Neural crest cell (in vitro differentiated cells): ENCODE measurements at places on chromosomes 6 and 20. TPM values are rescaled to one million over a fixed set of nuclear protein-coding genes. Genes with fewer than 3 reads are reported as not detected.
A peak's percentile ranks its signal among the peaks of the same experiment; 100 is the strongest.

- DNase-seq: no peak
These were observed 208.0 kb downstream of the GMDS start for GRCh38 chr6:2037237-2037926.

- DNase-seq: no peak
These were observed 10.6 kb upstream of the ZNF76 start for GRCh38 chr6:35248965-35249364.

- DNase-seq: no peak
These were observed 204.2 kb downstream of the TBC1D7 start for GRCh38 chr6:13124131-13124530.

- DNase-seq: no peak
These were observed 4.5 kb upstream of the ENTPD6 start for GRCh38 chr20:25191051-25191450.

GRCh38 chr20:44028003-44028730, 113.5 kb downstream of the TOX2 start:
- DNase-seq: no peak

MOXD1 gene
- total RNA-seq: 83.6 and 89.4 TPM in 2 replicates

SDC4 gene
- total RNA-seq: 11.4 and 11.5 TPM in 2 replicates

CFAP206 gene
- 0.86 and 0.93 TPM in 2 replicates for total RNA-seq

DNA sequence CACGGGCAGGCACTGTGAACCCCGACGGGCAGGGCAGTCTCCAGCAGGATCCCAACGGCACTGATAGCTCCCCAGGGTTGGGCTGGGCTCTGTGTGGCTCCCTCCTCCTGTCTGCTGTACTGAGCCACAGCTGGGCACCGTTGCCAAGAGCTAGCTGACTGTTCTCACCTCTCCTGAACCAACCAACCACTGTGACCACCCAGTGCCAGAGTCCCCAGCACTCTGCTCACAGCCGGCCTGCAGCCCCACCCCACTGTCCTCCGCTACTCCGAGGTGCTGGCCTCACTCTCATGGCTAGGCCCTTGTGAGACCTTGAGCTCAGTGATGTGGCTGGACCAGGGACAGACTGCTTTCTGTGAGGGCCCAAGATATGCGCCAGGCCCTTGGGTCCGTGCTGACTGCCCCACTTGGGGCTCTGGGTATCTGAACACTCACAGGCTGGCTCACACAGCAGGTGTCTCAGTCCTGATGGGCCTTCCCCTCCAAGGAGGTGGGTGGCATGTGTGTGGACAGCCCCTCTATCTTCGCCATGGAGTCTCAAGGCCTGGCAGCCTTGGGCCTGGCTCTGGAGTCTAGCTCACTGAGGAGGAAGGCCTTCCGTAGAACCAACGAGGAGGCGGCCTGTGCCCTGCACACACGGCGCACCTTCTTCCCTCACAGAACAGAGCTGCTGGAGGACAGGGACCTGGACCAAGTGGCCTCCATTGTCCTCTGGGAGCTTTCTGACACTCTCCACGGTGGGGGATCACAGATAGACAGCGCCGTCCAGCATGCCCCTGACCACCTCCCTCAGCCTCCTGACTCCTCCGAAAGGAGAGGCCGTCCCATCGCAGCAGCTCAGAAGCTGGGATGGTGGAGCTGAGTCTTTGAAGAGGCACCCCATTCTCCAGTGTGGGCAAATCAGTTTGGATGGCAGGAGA, 53.5 kb downstream of the TCP11 start:
- no peak for DNase-seq

DNA sequence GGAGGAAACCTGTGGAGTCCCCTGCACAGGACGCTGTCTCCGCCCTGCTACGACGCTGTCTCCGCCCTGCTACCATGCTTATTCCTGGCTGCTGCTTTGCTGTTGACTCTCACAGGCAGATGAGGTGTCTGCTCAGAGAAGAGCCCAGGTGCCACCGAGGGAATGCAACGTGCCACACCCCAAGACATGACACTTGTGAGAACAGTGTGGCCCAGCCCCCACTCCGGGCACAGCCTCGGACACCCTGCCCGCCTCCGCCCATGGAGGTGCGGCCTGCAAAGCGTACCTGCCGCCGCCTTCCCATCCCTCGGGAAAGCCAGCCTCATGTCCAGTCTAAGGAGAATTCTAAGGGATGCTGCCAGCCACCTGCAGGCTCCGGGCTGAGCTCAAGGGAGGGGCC, 15.6 kb upstream of the MRGBP start:
- no peak for DNase-seq

DNA sequence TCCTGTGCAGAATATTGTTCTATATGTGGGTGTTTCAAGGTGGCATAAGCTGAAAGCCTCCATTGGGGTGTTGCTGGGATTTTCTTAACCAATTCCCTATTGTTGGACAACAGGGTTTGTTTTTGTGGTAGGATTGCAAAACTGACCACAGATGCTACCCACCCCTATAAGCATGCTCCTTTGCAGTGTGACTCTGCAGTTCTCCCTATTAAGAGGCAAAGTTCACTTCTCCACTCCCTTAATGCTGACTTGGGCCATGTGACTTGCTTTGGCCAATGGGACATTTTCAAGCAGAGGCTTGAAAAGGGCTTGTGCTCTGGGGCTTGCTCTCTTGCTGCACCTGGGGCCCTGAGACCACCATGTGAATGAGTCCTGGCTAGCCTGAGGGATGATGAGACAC, 8.5 kb upstream of the ANGPT4 start:
- DNase-seq: no peak

GTSF1L gene
- total RNA-seq: not detected in 2 replicates

TSPO2 gene
- not detected in 2 replicates for total RNA-seq

DNA sequence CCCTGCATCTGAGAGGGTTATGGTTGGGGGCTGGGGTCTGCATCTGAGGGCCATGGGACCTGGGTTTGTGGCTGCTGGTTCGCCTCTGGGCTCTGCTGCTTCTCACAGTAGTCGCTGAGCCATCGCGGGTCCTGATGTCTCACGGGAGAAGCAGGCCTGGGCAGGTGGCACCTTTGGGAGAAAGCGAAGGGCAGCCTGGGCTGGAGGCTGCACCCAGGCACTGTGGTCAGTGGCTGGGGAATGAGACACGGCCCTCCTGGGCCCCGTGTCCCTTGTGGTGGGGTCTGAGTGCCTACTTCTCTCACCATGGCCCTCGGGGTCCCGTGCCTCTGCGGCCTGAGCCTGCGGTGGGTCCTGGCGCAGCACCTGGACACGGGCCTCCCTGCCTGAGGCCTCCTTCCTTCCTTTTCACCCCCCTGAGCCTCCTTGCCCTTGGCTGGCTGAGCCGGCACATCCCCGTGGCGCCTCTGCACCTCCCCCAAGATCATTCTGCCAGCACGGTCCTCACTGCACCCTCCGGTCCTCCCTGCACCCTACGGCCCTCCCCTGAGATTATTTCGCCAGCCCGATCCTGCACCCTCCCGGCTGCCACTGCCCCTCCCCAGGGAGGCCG, 206.0 kb downstream of the ERMARD start:
- DNase-seq: no peak

- DNase-seq: peak; percentile 58
These were observed at the start of gene ENPP5 for GRCh38 chr6:46170357-46171289. ENPP5 (minus strand) TSS chr6:46170980; CDS start chr6:46168262, 2,718 bp downstream.

DNA sequence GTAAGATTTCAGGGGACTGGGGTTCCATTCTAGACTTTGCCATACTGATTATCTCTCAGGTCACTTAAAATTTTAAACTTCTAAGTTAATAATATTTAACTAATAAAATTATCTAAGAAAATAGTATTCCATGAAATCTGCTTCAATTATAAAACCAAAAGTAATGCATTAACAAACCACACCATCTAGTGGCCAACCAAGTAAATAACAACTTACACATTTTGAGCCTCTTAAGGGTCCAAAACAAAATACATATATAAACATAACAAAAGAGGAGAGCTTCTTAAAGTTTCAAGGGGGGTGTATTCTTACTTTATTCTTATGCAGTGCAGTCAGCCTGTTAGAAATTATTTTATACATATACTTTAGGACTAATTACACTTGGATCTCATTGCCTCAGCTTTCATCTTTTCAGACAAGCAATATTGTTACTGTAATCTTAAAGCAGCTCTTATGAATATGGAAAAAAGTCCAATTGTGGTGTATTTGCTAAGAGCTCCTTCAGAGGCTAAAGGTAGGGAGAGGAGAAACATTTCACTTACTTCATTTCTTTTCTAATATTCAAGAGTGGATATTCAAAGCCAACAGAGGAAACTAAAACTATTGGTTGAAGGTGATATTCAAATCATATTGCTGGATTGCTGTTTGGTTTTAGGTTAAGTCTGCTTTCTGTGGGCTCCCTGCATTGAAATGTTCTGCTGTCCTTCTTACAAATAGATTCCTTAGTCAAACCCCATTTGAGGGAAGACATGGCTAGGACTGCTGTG, 199.7 kb upstream of the SIM1 start:
- no peak for DNase-seq

DNA sequence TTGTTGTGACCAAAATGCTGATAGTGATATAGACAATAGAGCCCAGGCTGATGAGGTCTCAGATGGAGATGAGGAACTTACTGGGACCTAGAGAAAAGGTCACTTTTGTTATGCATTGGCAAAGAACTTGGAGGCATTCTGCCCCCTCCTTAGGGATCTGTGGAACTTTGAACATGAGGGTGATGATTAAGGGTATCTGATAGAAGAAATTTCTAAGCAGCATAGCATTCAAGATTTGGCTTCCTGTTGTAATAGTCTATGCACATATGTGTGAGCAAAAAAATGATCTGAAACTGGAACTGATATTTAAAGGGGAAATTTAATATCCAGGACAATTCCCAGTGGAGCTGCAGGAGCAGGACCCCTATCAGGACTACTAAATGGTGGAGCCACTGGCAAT, 17.1 kb downstream of the HLA-A start:
- no peak for DNase-seq

PGC gene
- total RNA-seq: not detected in 2 replicates

HMGA1 gene
- 1,143 and 1,176 TPM in 2 replicates for total RNA-seq

GRCh38 chr6:11994875-11995461, 17.1 kb upstream of the HIVEP1 start:
- no peak for DNase-seq

GRCh38 chr6:132204591-132204990, 196.7 kb downstream of the MOXD1 start:
- DNase-seq: no peak

GRCh38 chr6:86357877-86358276, 579.5 kb upstream of the HTR1E start:
- DNase-seq: peak; percentile 3

MAP7 gene
- 1.3 and 1.4 TPM in 2 replicates for total RNA-seq

DNA sequence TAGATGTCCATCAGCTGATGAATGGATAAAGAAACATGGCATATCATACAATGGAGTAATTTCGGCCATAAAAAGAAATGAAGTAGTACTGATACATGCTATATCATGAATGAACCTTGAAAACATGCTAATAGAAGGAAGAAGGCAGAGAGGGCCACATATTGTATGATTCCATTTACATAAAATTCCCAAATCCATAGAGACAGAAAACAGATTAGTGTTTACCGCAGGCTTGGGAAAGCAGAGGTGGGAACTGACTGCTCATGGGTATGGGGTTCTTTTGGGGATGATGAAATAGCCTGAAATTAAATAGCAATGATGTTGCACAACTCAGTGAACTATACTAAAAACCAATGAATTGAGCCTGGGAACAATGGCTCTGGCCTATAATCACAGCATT, 58.3 kb downstream of the SERAC1 start:
- DNase-seq: no peak

DNA sequence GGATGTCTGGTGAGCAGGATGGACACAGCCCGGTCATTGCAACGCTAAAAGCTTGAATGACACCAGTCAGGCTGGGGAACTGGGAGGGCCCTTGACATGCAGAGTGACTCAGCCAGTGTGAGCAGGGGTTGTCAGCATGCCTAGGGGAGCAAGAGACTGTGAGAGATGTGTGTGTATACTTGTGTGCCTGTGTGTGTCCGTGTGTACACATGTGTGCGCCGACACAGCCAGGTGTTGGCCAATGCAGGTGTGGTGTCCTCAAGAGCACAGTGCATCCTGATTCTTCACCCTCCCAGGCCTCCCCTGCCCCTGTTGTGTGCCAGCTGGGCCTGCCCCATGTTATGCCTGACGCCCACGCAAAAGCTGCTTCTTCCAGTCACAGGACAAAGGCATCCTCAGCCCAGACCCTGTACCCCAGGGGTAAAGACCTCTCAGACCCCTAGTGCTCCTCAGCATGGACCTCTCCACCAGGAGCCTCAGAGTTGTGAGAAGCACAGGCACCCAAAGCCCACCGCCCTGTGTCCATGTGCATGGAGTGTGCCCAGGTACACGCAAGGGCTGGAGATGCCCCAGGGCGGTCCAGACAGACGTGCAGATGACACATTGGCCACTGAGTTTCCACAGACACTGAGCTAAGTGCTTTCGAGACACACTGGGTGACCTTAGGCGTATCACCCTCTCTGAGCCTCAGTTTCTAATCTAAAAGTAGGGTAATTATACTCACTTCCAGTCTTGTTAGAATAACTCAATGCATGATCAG, 16.6 kb downstream of the NRSN2 start:
- no peak for DNase-seq

PRR18 gene
- total RNA-seq: 0.16 and 0.35 TPM in 2 replicates

DNA sequence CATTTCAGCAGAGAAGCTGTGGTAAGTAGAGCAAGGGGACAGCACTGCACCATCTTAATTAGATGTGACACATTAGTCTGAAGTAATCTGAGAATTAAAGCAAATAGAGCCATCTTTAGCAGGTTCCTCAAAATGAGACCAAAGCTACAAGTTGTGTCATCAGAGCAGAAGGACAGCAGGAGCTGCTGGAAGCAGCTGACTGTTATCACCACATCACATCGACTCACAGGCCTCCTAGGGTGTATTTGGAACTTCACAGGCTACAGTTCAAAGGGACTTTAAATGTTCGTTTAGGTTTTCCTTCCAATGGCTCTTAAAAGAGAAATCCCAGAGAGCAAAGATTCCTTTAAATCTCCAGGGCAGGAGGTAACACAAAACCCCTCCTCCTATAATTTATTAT, 69.5 kb downstream of the LCA5 start:
- no peak for DNase-seq

NINL gene
- 41.2 and 44.0 TPM in 2 replicates for total RNA-seq

- DNase-seq: peak; percentile 89
These were observed at the start of gene PTPRK for GRCh38 chr6:128520436-128521281. PTPRK (minus strand) TSS chr6:128520599; CDS start chr6:128520358, 241 bp downstream.

DNA sequence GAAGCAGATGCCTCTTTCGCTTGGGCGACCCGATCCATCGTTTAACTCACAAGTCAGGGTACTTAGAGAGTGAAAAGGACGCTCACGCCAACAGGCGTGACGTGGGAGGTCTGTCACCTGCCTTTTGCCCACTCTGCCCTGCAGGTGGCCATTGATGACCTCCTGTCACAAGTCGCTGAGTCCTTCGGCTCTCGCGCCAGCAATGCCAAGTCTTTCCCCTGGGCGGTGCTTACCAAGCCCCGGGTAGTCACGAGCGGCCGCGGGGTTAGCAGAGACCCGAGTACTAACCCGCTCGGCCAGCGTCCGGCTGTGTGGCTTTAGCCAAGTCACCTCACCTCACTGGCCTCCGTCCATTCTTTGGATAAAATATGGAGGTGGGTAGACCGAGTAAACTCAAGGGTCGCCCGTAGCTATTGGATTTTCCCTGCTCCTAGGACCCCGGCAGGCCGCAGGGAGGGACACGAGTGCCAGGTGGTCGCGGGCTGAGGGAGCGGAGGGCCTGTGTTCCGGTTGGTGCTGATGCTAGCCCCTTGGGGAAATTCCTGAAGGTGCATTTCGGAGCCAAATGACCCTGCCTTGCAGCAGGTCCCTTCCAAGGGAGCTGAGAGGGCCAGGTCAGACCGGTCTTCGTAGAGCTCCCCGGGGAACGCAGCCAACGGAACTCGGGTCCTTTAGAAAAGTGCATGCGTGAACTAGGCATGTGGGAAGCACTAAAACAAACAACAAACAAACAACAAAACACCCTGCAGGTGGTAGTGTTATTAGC, 668 bp downstream of the PKIB start:
- DNase-seq: peak; percentile 5

GRCh38 chr6:3287308-3287707, 28.6 kb downstream of the PSMG4 start:
- no peak for DNase-seq
